NCI-H1694 (cell line): ENCODE measurements at places on chromosomes 4 and X.

GRCh38 chr4:185151296-185151695 is 8.2 kb downstream of the SLC25A4 start:
- no peak for DNase-seq

GRCh38 chr4:159042097-159042605 is 60.7 kb upstream of the RAPGEF2 start:
- peak; percentile 6 for DNase-seq

GRCh38 chr4:79198951-79199587 is 126.8 kb downstream of the NAA11 start:
- DNase-seq: peak; percentile 79

DNA sequence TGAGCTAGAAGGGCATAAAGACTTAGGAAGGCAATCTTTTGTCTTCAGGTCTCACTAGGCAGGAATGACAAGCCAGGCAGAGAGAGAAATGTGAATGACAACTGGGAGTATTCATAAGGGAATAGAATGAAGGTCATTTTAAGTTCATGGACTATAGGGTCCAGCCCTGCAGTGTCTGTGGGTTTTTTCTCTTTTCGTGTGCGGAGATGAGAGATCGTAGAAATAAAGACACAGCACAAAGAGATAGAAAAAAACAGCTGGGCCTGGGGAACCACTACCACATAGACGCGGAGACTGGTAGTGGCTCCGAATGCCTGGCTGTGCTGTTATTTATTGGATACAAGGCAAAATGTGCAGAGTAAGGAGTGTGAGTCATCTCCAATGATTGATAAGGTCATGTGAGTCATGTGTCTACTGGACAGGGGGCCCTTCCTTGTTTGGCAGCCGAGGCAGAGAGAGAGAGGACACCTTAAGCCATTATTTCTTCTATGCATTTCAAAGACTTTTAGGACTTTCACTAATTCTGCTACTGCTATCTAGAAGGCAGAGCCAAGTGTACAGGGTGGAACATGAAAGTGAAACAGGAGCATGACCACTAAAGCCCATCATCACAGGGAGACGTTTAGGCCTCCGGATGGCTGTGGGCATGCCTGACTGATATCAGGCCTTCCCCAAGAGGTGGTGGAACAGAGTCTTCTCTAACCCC is 921.8 kb upstream of the PCDH10 start:
- no peak for DNase-seq

DNA sequence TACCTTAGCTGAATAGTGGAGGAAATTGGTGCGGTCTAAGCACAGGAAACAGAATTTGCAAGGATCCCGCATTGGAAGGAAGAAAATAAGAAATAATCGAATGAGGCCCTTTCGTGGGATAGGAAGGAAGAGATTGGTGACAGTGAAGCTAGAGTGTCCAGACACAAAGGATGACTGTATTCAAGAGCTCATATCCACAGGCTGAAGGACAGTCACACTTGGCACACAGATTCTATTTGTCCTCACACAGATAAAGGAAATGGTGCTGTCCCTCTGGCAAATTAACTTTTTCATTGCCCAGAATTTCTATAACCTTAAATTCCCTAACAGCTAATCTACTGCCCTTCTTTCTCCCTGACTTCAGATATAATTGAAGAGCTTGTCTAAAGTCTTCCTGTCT is 2188.9 kb upstream of the TENM3 start:
- no peak for DNase-seq

DNA sequence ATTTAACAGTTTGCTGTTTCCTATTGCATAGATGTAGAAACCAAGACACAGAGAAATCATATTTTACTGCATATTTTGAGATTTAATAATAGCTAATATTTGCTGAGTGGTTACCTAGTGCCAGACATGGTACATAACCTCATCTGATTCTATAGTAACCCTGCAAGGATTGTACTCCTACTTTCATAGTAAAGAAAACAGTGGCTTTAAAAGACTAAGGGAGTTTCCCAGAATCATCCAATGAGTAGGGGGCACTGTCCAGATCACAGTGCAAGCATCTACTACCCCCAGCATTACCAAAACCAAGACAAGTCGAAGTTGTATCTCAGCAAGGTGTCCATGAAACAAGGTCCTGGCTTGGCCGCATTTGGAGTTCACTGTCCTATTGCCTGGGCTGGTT is 224.5 kb upstream of the TENM3 start:
- no peak for DNase-seq

- DNase-seq: no peak
These were observed 21.4 kb upstream of the PLAC1 start for GRCh38 chrX:134679644-134680043.

GRCh38 chrX:11953615-11954014 is 184.7 kb upstream of the FRMPD4 start:
- DNase-seq: no peak

DNA sequence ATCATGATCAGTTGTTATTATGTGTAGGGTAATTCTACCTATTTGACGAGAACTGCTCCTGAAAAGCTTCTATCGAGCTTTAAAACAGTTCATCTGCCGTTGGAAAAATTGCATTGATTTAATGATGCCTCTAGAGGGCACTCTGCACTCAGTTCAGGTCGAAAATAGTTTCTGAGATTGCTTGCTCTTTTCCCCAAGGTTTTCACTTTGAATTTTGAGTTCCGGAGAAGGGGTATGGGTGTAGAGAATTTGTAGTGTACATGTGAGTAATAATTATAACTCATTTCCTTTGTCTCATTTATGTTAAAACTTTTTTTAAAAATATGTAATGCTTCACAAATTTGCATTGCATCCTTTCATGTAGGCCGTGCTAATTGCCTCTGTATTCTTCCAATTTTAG is 28.4 kb upstream of the TNIP3 start:
- peak; percentile 1 for DNase-seq
